Brain pericyte (primary cell): ENCODE measurements at places on chromosomes 5 and 9.

- DNase-seq = no peak
Observed at GRCh38 chr5:138186002-138186447, 7.1 kb downstream of the KIF20A start.

DNA sequence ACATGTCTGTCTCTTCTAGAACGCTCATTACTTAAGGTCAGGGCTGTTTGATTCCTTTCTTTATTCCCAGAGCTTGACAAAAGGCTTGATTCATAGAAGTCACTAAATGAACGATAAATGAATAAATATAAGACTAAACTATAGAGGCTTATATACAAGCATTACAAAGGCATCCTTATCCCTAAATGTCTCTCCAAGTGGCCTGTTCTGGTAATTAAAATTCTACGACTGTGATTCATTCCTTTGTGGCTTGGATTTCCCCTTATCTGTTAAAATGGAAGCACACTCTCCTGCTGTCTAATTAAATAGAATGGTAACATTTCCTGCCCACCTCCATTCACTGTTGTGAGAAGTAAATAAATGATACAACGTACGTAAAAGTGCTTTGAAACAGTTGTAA lies 49.5 kb downstream of the C7 start:
- no peak for DNase-seq

DNA sequence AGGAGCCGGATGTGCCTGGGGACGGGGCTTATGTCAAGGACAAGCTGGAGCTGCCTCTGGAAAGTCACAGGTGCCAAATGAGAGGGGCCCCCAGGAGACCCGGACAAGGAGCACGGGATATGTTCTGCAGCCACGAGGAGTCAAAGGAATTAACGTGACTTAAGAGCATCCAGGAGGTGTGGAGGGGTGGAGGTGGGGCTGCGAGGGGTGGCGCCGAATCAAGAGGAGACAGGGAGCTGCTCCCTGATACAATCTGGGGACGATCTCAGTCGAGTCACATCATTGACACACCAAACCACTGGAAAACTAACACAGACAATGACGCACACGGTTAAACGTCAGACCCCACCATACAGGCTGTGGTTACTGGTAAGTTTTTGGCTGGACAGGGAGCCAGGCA lies 10.4 kb downstream of the CCDC127 start:
- DNase-seq = no peak

- no peak for DNase-seq
Observed at GRCh38 chr5:154865466-154866184, 7.2 kb downstream of the CNOT8 start.

DNA sequence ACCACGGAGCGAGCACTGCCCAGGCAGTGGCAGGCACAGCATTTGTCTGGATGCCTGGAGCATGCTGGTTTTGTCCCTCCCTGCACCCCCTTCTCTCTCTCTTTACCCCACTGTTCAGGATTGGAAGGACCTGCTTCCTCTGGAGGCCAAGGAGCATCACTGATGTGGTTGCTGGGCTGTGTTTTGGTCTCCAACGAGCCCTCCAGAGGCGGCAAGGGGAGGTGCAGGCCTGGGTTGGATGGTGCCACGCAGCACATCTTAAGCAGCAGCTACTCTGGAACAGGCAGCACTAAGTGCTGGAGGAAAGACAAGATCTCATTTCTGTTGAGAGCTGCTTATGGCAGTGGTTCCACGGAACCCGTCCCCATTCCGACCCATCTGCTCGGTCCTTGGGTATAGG lies 139.6 kb downstream of the CMYA5 start:
- no peak for DNase-seq

DNA sequence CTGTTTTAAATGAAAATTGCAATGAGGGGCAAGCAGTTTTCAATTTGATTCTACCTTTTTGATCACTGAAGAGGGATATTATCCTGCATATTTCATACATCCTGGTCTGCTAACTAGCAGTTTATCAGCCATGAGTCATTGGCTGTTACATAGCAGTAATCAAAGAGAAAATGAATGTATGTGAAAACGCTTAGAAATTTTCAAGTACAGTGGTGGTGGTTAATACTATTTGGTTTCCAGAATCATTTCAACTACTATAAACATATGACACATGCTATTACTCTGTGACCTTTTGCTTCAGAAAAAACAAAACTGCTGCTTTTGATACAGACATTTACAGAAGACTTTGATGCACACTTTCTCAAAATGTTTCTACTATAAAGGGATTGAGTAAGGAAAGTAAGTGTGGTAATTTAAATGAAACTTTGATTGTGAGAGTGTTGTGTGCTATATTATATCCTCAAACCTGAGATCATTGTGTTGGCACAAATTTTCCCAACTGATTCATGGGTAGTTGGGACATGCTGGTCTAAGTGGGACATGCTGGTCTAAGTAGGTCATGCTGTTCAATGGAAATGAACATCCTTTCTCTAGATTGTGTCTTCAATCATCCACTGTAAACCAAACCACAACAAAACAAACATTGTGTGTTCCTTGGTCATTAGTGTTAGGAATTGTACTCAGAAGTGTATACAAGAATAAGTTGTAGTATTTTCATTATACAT lies 5.1 kb downstream of the RNF14 start:
- DNase-seq = no peak

- no peak for DNase-seq
Observed at GRCh38 chr5:103942587-103943186, 380.1 kb upstream of the NUDT12 start.

- DNase-seq = no peak
Observed at GRCh38 chr5:124301850-124302249, 444.6 kb downstream of the ZNF608 start.

DNA sequence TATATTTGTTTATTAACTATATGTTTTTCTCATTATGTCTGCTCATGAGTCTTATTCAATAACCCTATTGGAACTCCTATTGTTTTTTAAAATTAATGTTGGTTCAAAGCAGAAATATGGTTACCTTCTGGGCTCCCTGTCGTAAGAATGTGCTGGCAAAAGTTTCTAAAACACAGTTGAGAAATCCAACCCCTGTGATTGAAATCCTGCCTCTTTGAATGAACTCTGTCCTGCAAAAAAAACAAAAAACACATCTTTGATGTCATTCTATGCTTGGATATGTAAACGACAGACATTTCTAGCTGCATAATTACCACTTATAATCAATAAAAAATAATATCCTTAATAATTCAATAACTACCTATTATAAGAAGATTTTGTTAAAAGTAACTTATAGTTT lies 38.8 kb downstream of the PRELID2 start:
- DNase-seq = no peak

DNA sequence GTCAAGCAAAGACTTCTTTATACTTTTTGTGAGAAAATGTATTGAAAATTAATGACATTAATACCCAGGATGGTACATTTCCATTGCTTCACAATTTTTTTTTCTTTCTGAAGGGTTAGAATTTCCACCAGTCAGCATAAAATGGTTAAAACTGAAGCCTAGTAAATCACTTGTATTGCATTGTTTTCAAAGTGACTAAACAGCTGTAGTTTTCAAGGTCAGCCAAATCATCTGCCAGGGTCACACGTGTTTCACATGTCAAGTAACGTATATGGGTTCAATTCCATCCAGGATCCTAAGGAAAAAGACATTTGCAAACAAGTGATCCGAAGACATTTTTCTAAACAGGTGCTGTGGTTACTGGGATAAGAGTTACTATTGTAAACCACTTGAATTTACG lies 574.2 kb downstream of the RAB3C start:
- no peak for DNase-seq

- DNase-seq = peak; percentile 10
Observed at GRCh38 chr9:21096172-21096900, 18.6 kb upstream of the IFNB1 start.

DNA sequence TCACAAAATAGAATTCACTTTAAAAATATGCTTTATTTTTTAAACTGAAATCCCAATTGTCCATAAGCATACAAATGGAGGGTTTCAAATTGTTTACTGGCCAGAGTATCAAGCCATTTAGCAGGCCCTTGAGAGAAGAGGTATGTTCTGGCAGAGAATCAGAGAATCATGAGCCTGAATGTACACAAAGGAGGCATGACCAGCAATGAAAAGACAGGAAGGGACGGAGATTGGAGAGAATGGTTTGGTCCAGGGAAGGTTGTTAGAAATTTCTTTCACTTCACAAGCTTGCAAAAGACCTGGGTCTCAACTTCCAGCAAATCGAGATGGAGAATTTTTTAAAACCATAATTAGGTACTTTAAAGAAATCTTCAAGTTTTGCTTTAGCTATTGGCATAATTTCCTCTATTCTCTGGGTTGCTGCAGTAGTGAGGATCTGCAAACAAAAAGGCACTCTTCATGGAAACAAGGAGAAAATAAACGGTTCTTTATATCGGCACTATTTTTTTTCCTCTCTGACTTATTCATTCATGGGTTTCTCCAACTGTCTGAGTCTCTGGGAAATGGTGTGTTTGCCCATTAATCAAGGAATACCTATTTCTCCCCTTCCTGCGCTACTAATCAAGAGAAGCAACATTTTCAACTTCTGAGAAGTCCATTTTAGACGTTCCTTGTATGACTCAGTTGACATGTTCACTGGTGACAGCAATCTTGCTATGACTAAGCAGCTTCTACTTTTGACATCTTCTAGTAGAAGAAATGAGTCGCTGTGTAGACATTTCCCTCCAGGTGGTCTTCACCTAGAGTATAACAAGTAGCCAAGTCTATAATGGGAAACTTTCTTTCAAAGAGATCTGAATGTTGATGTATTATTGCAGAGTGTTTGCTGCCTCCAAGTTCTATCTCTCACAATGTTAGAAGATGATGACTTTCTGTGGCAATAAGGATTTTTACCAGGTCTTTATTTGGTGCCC lies 23.1 kb upstream of the ERCC6L2 start:
- no peak for DNase-seq

GRCh38 chr5:106094204-106094607 lies 1576.5 kb downstream of the EFNA5 start:
- no peak for DNase-seq

DNA sequence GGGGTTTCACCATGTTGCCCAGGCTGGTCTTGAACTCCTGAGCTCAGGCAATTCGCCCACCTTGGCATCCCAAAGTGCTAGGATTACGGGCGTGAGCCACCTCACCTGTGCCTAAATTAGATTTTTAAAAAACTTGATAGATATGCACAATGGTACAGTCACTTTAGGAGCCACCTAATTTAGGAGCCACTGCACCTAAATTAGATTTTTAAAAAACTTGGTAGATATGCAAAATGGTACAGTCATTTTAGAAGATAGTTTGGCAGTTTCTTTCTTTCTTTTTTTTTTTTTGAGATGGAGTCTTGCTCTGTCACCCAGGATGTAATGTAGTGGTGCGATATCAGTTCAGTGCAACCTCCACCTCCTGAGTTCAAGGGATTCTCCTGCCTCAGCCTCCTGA lies 37.8 kb upstream of the PLPP1 start:
- DNase-seq = no peak

- no peak for DNase-seq
Observed at GRCh38 chr9:6764950-6765349, 7.2 kb downstream of the KDM4C start.

GRCh38 chr5:155649666-155650065 lies 636.1 kb downstream of the KIF4B start:
- no peak for DNase-seq
